A549 (cell line): ENCODE measurements at places on chromosomes 5 and 9. TPM values are rescaled to one million over a fixed set of nuclear protein-coding genes. Genes with fewer than 3 reads are reported as not detected.

- DNase-seq = no peak
These were observed 20.3 kb upstream of the TERT start for GRCh38 chr5:1315018-1315708.

- DNase-seq = no peak
These were observed 152.8 kb upstream of the TAS2R1 start for GRCh38 chr5:9782826-9783560.

GRCh38 chr5:127947941-127948340 lies 135.6 kb upstream of the SLC12A2 start:
- no peak for DNase-seq

DNA sequence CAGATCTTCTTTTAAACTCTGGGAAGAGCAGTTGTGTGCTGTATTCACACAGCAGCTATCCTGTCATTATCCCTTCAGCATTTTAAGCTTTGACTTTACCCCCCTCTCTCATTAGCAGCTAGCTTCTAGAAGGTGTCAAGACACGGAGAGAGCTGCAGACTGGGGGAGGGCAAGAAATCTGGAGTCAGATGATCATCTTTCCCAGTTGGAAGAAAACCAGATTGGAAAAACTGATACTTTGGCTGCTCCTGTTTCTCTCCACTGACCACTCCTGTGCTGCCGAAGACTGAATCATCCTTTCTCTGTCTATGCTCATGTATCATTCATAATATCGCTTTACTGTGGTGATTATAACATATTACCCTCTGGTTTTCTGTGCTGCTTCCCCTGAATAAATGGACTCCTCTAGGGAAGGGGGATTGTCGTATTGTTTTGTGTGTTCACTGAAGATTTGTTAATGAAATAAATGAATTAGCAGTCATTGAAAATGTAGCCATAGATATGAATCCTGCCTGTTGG lies 75.1 kb downstream of the SH3GL2 start:
- no peak for DNase-seq

GRCh38 chr5:125683669-125684068 lies 739.5 kb upstream of the GRAMD2B start:
- no peak for DNase-seq

- peak; percentile 11 for DNase-seq
These were observed 30.7 kb downstream of the DHX29 start for GRCh38 chr5:55276771-55277170.

- no peak for DNase-seq
These were observed 46.8 kb upstream of the SLIT3 start for GRCh38 chr5:169347786-169348185.

DNA sequence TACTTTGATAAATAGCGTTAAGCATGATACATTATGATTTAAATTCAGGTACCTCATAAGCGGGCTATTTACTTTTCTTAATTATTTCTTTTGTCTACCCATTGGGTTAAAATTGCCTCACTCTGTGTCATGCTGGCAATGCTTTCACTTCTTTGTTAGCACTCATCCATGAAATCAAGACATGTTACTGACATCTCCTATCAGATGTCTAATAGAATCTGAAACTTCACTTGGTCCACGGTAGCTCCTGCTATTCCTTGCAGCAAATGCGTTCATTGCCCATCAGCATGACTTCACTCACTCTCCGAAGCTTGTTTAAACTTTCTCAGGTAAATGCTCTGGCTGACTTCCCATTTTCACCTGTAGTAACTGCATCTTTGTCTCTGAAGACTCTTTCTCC lies 193.5 kb upstream of the EDIL3 start:
- DNase-seq = no peak

- no peak for DNase-seq
These were observed 342.5 kb upstream of the MPDZ start for GRCh38 chr9:13621872-13622564.

DNA sequence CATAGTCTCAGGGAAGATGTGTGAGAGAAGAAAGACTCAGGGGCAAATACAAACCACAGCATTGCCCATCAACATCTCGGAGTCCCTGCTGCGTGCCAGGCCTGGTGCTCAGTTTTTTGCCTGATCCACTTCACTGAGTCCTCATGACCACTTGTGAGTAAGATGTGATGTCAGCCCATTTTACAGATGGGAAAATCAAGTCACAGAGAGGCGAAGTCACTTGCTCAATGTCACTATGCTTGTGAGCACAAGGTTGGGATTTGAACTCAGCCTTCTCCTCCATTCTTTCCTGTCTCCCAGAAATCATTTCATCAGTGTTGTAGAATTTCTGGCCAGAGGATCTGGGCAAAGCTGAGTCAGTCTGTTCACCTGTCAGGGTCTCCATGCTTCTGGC lies 34.6 kb upstream of the PSD2 start:
- no peak for DNase-seq

- no peak for DNase-seq
These were observed 391.2 kb upstream of the SGCD start for GRCh38 chr5:155935723-155936122.

GRCh38 chr5:38670878-38671277 lies 114.4 kb upstream of the LIFR start:
- DNase-seq = no peak

GRCh38 chr9:92607088-92607487 lies 62.8 kb downstream of the IPPK start:
- DNase-seq = no peak

- DNase-seq = peak; percentile 27
These were observed 48.6 kb upstream of the SH3PXD2B start for GRCh38 chr5:172502969-172503368.

- no peak for DNase-seq
These were observed 683.8 kb downstream of the LRRC70 start for GRCh38 chr5:63262185-63262981.

DNA sequence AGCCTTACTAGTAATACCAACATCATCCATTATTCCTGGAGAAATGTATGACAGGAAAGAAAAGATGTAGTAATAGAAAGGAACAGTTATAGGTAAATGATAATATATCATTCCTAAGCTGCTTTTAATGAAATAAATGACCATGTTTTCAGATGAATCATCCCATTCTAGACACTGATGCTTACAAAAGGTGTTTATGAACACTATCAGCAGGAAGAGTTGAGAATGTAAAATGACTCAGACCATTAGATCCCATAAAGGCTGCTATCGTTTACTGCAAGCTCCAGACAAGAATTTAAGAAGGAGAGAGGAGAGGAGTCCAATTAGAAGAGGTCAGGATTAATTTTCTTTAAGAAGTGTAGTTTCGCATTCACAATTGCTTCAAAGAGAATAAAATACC lies 1033.5 kb downstream of the EFNA5 start:
- no peak for DNase-seq

The C1QTNF2 gene
- polyA plus RNA-seq = 0.06 to 0.08 TPM (median 0.08 TPM) in 3 replicates

The PTPN3 gene
- 8.5 to 8.9 TPM (median 8.6 TPM) in 3 replicates for polyA plus RNA-seq

The MSMP gene
- not detected in 3 replicates for polyA plus RNA-seq

The PCDHB6 gene
- polyA plus RNA-seq = 0.79 to 1.0 TPM (median 0.92 TPM) in 3 replicates

The PCDHGA3 gene
- not detected in 3 replicates for polyA plus RNA-seq

The SNCAIP gene
- 0.03 TPM in 1 of 3 replicates, not detected in the others for polyA plus RNA-seq

The GAS1 gene
- polyA plus RNA-seq = 0.03 TPM in 1 of 3 replicates, not detected in the others

The LCN2 gene
- 2.3 to 3.0 TPM (median 2.6 TPM) in 3 replicates for polyA plus RNA-seq
